ENCODE measurements at places on chromosomes 2 and 18.

- no peak for DNase-seq
Observed at GRCh38 chr2:210722092-210722491, 165.7 kb downstream of the CPS1 start.

GRCh38 chr2:30680121-30680520, 127.1 kb downstream of the CAPN13 start:
- no peak for DNase-seq

- no peak for DNase-seq
Observed at GRCh38 chr18:55054021-55054990, 95.0 kb upstream of the CCDC68 start.

- DNase-seq = no peak
Observed at GRCh38 chr2:66530651-66531050, 95.7 kb downstream of the MEIS1 start.

- no peak for DNase-seq
Observed at GRCh38 chr2:125730921-125731320, 925.0 kb upstream of the GYPC start.

DNA sequence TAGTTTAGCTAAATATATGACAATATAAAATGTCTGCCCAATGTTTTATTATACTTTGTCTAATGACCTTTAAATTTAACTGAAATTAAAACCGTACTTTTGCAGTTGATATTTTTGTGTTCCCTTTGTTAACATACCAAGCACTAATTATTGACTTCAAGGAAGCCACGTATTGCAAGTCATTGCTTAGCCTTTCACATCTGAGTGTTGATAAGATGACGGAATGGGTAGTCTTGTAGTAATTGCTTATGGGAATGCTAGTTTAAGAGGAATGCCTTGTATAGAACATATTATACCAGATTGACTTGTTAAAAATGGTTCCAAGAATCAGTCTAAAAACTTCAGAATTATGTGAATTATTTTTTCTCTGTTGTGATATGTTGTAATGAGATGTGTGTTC, 14.0 kb upstream of the ELAC1 start:
- no peak for DNase-seq

- no peak for DNase-seq
Observed at GRCh38 chr2:181334158-181334826, 122.9 kb upstream of the ITGA4 start.

DNA sequence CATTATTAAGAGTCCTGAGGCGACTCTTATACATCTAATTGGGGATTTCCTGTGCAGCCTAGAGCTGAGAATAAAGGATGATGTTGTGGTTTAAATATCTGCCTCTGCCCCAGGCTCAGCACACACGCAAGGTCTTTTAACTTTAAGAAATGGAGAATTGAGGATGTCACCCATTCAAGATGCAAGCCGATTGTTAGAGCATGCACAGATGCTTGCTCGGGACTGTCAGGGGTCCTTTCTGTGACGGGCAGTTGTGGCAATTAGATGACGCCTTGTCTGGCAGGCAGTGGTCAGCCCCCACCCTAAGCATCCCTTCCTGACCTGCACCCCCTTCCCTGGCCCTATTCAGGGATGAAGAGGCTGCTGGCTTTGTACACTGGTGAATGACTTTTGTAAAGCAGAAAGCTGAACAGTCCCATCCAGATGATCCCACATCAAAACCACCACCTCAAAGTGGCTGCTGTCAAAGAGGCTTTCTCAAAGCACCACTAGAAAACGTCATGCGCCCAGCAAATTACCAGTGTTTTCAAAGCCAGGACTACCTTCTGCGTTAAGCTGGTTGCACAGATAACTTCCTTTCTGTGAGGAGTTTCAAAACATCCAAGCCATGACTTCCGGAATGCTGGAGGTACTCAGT, 23.7 kb downstream of the FAM178B start:
- no peak for DNase-seq

DNA sequence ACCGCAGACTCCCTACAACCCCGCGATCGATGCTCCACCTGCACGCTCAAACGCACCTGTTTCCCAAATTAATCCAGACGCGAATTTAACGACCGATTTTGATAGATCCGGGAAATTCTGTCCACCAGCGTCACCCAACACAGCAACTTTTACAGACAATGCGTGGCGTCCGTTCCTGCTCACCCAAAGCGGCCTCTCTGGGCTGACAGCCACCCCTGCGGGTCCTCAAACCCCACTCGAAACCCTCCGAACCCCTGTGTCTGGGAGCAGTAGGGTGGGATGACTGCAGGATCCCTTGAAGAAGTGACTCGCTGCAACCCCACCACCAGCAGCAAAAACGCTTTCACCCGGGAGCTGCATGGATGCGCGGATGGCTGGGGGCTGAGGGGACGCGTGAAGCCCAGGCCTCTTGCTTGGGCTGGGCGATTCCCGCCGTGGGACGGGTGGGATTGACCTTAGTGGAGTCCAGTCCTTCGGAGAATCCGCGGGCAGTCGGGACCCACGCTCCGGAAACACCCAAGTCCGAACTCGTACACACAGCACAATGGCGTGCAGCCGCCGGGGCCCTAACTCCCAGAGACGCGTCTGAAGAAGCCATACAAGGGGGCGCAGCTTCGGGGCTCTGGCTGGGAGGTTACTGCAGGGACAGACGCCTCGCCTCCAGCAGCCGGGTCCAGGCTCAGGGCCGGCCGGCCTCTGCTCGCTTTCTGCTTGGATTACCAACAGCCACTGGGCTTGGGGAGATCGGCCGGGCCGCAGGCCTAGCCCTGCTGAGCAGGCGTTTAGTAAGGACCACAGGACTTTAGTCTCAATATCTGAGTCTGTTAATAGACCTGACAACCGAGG, 31.1 kb upstream of the ATP6V1B1 start:
- peak; percentile 46 for DNase-seq

GRCh38 chr2:8682719-8683667, 1.1 kb downstream of the ID2 start:
- no peak for DNase-seq

- DNase-seq = no peak
Observed at GRCh38 chr2:102967451-102967850, 205.6 kb downstream of the TMEM182 start.

DNA sequence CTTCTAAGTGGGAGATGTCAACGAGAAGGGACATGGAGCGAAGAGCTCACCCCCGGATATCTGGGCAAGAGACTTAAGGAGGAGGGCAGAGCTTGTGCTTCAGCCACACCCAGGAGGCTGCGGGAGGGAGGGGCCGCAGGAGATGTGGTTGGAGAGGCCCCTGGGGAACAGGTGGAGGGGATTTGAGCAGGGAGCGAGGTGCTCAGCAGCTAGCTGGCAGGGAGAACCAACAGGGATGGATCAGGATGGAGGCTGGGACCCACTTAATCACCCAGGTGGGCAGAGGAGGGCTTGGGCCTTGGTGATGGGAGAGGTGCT, 78.3 kb downstream of the MBP start:
- no peak for DNase-seq

DNA sequence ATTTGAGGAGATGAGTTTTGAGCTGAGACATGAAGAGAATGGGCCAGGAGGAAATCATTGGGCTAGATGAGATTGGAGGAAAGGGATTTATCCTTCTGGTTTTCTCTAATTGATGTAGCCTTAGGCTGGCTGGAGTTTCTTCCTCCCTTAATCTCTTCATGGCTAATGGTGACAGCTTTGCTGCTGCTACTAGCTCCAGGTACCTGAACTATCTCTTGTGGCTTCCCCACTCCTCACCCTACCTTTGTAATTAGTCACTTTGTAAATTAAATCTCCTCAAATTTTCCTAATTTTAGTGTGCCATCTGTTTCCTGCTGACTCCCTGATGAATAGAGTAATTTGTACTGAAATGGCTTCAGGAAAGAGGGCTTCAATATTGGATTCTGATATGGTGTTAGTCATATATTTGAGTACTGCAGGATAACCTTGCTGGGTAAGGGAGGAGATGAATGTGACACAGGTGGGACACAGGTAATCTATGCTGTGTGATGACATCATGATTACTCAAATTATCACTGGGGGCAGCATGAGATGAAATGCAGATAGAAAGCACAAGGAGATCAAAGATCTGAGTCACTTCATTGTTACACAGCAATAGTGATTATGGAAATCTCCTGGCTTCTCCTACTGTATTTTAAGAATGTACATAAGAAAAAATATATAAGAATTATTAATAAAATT, 1134.1 kb upstream of the DDX18 start:
- no peak for DNase-seq

- DNase-seq = peak; percentile 64
Observed at GRCh38 chr2:69642709-69643601, 584 bp downstream of the AAK1 start.

GRCh38 chr2:118823633-118824032, 23.8 kb downstream of the EN1 start:
- no peak for DNase-seq

- DNase-seq = no peak
Observed at GRCh38 chr2:43927442-43927841, 68.3 kb downstream of the LRPPRC start.

DNA sequence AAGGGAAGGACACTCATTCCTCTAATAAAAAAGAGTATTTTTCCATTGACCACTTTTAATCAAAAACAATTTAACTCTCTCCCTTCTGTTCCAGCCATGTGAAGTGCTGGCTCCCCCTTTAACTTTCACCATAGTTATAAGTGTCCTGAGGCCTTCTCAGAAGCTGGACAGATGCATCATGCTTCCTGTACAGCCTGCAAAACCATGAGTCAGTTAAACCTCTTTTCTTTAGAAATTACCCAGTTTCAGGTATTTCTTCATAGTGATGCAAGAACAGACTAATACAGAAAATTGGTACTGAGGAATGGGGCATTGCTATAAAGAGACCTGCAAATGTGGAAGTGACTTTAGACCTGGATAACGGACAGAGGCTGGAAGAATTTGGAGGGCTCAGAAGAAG, 643.6 kb upstream of the DDX18 start:
- DNase-seq = no peak

DNA sequence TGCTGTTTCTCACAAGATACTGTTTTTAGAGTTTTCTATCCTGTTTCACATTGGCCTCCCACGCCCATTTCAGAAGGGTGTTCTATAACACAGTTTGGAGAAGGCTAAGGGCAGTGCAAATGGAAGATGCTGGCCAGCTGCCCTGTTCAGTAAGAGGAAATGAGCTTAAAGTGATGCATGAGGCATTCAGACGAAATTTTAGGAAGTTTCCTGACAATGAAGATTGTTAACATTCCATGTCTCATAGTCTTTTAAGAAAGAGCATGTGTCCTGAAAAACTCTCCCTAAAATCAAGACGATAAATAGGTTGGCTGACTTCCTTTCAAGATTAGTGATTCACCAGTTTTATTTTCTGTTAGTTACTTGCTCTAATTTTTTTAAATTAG, 484.2 kb upstream of the NRP2 start:
- no peak for DNase-seq

DNA sequence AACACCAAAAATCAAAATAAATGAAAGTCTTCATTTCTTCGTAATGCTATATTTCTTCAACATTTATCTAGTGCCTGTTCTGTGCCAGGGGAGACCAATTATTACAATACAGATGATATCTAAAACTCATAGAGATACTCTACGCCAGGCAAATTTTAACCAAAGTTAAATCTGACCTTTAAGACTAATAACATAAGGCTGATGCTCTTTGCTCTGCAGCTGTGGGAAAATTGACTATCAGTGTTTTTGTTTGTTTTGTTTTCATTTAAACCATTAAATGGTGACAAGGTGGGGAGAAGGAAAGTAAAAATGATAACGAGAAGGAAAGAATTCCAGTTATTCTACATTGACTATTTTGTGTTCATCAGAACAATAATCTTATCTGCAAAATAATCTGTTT, 406.4 kb downstream of the LRP1B start:
- DNase-seq = no peak

- no peak for DNase-seq
Observed at GRCh38 chr18:4412286-4412685, 42.8 kb downstream of the DLGAP1 start.

- DNase-seq = no peak
Observed at GRCh38 chr18:75244351-75245313, 34.0 kb downstream of the TSHZ1 start.

DNA sequence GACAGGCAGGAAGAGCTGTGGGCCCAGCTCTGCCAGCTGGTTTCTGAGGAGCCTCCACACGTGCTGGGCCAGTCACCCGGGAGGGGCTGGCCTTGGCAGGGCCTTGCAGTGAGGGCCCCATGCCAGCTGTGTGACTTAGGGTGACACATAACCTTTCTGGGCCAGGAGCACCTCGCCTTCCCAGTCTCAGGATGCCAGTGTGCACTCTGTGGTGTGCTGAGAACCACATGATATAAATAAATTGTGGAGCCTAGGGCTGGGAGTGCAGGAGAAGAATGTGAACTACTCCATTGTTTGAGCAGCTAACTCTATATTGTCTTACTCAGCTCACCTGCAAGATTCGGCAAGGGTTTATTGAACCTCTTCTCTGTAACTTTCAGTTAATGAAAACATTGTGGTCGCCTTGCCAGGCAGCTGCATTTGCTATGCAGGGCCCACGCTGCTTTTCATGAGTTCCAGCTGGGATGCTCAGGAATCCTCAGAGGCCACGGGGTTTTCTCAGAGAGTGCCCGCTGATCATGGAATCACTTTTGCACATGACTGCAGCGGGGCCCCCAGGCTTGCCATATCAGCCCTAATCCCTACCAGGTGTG, 222.3 kb downstream of the SH3RF3 start:
- no peak for DNase-seq

DNA sequence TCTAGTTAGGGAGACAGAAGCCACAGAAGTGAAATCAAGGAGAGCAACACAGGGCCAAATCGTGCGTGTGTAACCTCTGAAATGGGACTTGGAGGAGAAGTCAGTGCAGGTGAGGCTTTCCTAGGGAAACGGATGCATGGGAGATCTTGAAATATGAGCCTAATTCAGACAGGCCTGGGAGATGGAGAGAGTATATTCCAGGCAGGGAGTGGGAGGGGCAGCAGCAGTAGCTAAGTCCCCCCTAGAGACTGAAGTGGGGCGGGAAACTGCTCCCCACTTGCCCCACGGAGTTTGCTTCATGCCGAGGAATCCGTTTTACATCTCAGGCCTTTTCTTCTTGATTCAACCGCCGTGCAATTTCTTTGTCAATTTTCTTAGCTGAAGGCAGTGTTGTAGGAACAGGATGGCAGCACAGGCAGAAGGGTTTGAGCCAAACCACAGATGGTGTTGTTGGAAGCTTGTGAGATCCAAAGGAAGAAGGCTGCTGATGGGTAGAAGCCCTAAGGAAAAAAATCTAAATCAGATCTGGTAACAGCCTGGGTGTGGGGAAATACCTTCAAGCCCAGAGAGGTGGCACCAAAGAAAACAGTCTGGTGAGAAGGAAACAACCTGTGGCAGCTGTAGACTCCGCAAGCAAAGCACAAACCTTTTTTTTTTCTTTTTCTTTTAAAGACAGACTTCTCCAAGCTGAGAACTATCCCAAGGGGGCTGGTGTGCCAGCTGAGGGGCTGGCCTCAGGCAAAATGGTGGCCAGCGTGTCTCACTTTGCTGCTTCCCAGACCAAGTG, 40.2 kb downstream of the EPAS1 start:
- no peak for DNase-seq

DNA sequence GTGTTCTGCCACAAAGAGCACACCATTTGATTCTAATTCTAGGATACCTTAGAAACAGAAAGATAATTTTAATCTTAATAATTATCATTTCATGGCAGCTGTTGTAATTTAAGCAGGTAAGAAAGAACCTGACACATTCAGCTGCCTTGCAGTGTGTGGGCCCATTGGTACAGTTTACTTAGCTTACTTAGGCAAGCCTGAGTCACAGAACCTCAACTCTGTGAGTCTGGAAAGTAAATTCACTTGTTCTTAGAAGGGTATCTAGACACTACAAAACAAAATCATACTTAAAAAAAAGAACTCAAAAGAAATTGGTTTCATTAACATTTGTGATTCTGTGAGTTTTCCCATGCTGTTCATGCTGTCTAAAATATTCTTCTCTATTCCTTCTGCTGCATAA, 956.3 kb upstream of the SLC39A10 start:
- DNase-seq = no peak

Data from glutamatergic neuron (in vitro differentiated cells).